ENCODE measurements at places on chromosomes 11 and 22.

- no peak for DNase-seq
These were observed 40.4 kb downstream of the FLI1 start for GRCh38 chr11:128734103-128734831.

DNA sequence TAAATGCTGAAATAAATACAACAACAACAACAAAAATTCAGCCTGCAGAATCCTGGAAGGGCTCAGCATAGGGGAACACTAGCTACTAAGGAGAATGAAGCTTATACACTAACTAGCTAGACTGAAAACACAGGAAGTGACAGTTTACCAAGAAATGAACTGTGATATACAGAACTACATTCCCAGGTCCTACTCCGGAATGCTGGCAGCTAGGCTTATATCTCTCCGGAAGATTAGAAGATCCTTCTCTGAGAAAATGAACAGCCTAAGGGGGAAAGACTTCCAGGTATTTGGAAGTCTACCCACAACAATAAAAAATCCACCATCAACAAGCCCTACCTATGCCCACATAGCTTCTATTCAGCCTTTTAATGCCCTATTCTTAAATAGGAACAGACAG, 31.0 kb downstream of the CCDC34 start:
- DNase-seq: no peak

- DNase-seq: no peak
These were observed 137.2 kb downstream of the COMMD9 start for GRCh38 chr11:36151933-36152580.

DNA sequence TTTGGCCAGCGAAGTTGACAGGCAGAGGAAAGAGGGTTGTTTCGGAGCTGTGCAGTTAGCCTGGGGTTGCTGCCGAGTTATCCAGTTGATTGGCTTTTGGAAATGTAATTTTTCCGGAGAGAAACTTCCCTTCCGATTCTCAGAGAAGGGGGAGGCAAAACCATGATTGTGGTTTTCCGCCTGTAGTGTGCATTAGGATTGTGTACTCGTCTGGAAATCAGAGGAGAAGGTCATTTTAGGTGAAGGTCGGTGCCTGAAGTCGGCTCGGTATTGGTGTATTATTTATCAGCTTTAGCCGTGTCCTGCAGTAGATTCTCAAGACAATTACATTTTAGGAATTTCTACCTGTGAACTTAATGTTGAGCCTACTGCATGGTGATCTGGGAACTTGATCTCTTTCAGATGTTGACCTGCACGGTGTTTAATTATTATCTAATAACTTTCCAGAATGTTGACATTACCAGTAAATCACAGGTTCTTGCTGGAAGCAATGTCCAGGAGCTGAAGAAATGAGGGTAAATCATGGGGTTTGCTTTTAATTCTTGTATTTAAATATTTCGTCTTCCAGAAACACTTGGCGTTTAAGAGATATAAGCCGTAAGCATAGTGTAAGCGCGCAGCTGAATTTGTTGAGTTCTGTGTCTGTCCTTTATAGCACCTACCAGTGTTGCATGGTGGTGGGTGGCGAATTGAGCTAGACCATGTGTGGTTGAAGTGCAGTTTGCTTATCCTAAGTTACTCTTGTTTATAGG, 1.3 kb downstream of the ARHGEF12 start:
- DNase-seq: no peak

DNA sequence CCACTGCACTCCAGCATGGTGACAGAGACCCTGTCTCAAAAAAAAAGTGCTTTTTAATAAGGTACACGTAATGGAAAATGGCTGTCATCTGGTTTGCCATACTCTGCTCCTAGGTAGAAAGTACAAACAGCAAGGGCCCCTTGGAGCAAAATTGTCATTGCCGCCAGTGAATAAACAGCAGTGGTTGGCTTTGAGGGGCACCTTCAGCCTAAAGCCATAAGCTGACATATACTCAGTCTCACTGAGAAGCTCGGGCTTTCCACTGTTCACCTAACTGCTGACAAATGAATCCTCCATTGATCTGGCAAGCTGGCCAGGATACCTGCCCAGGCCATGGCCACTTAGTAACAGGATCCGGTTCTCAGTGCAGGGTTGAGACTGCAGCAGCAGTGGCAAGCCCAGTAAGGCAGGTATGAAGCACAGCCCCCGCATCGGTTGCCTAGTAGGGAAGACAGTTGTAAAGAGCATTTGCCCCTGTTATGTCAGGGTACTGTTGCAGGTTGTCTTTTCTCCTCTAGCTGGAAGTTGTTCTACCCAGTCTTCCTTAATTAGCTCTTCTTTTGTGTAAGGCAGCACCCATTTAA, 38.8 kb downstream of the MARK2 start:
- DNase-seq: no peak

DNA sequence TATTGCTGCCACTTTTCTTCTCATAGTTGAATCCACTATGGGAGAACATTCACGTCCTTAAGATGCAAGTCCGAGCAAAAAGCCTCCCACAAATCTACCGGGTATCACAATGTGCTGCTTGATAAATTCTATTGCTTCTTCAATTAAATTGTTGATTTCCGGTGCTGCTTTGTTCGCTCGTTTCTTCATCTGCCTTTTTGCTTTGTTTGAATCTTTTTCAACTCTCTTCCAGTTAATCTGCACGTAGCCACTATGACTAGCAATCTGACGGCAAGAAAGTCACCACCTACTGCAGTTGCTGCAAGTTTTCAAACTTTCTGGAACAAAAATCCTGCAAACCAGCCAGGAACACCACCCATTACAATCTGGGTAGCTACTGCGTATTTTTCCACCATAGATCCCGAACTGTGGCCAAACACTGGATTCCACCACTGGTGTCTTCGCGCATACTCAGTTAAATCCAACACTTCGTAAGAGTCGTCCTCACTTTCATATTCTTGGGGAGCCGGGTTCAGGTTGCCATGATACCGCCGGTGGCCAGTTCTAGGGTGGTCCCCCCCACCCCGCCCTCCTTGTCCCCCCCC, 59.1 kb downstream of the CLMP start:
- no peak for DNase-seq

- DNase-seq: peak; percentile 51
These were observed 3.7 kb upstream of the POLD4 start for GRCh38 chr11:67356864-67357561.

DNA sequence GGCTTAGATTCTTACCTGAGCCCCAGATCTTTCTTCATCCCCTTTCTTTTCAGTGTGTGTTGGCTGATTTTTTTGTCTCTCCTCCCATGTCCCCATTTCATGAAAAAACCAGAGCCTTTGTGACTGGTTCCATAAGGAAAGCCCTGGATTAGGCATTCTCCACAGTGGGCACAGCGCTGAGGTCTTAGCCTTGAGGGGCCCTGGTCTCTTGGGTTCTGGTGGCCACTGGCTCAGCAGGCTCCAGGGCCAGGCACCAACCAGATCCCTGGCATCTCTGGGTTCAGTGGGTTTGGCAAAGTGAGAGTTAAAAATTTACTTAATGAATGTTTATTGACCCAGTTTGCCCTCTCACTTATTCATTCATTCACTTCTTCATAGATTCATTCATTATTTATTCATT, 49.5 kb upstream of the ACCSL start:
- DNase-seq: no peak

GRCh38 chr11:102192349-102193066, 82.3 kb downstream of the YAP1 start:
- DNase-seq: no peak

DNA sequence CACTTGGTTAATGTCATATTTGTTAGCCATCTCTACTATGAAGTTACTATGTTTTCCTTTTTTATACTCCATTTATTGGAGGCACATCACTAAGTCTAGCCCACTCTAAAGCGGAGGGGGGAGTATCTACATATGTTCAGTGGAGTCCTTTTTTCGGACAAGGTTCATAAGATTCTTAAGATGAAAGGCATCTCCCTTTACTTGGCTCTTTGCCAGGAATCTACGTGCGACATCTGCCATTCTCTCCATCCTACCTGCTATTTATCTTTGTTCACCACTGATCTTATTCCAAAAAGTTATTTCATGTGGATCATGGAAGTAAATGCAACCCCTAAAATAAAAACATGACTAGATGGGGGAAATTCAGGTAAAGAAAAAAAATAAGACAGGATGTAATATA, 77.4 kb upstream of the YWHAH start:
- no peak for DNase-seq

DNA sequence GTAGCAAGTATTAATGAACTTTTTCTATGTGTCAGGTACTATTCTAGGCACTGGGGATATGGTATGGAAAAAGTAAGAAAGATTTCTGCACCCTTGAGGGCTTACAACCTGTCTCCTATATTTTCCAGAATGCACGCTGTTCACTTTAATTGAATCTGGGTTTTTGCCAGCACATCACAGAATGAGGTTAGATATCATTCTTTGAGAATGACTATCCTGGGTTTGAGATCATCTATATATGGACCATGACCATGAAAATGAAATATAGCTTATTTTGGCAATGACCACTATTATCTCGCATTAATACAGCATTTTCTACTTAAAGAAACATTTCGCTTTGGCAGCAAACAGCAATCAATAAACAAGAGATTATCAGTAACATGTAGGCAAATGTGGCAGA, 46.9 kb downstream of the C11orf71 start:
- DNase-seq: no peak

DNA sequence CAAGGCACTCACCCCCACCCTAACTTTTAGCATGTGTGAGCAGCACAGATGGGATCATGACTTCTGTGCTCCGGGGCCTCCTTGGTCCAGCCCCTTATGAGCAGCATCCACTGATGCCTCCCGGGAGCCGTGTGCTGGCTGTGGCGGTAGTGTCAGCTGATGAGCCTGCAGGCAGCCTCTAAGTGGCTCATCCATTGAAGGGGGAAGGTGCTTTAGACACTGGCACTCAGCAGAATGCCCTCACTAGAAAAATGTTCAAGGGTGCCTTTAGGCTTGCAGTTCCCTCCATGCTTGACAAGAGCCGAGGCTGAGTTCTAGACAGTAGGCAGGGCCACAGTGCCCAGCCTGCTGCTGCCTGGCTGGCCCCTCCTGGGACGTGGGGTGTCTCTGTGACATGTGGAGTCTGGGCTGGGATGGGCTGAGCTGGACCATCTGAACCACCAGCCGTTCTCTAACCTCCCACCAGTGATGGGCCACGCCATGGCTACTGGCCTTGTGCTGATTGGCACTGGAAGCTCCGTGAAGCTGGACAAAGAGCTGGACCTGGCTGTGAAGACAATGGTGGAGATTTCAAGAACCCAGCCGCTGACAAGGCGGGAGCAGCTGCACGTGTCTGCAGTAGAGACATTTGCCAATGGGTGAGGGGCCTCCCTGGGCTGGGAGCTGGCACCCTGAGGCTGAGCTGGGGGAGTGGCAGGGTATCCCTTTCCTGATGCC, 5.8 kb downstream of the TTC38 start:
- no peak for DNase-seq

DNA sequence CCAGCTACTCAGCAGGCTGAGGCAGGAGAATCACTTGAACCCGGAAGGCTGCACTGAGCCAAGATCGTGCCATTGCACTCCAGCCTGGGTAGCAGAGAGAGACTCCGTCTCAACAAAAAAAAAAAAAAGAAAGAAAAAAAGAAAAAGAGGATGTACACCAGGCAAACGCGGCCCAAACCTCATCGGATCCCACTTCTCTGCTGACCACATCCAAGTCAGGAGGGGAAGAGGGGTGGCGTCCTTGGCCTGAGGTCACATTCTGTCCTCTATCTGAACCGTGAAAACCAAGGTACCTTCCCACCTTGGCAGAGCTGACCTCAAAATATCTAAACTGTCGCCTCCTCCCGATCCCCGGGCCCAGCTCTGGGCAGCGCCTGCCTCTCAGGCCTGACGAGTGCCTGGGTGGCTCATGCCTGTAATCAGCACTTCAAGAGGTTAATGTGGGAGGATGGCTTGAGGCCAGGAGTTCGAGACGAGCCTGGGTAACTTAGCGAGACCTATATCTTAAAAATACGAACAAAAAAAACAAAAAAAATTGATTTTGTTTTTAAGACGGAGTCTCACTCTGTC, 25.1 kb downstream of the RGL4 start:
- DNase-seq: no peak

Data from activated CD8-positive, alpha-beta memory T cell treated with anti-CD3 and anti-CD28 coated beads for 1 hour (primary cell).